ENCODE measurements at places on chromosomes 11 and 22.

DNA sequence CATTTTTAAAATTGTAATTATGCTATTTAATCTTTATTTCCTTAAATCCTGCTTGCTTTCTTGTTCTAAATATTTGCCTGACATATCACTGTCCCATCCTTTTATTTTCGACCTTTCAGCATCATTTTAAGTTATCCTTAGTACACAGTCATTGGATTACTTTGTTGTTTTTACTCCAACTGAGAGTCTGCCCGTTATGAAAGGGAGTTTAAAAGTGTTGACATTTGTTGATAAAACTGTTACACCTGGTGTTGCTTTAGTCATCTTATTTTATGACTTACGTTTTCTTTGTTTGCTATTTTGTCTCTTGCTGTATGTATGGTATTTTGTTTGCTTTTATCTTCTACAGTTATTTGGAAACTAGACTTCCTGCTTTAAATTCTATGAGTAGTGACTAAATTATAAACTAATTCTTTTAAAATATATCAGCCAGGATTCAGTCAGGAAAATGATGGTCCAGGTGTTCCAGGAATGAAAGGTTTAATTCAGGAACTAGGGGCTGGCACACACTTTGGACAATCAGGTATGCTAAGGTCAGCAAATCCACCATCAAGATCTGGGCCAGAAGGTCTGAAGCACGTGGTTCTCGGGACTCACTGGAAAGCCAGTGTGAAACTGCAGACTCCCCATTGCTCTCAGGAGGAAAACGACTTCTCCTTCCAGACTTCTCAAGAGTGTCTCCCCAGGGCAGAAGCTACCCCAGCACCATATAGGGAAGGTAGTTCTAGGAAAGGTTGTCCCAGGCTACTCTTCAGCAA is 86.0 kb downstream of the RASSF10 start:
- no peak for DNase-seq

- no peak for DNase-seq
These were observed 42.0 kb upstream of the HORMAD2 start for GRCh38 chr22:30038219-30038618.

GRCh38 chr11:73645121-73645969 is 1.0 kb upstream of the PLEKHB1 start:
- no peak for DNase-seq

DNA sequence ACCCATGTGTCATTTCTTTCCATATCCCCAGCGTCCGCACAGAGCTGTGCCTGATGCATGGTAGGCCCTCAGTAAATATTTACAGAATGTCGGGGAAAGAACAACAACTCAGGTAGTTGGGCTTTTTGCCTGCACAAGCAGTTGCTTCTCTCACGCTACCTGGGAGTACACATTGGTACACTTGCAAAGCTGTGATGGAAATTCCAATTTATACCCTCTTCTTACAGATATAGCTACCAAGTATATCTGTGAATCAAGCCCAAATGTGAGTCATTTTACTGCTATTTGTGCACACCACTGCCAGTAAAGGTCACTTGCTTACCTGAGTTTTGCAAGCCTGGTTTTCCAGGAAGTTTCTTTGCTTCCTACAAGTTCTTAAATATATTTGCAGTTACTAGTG is 333.0 kb upstream of the NARS2 start:
- DNase-seq = no peak

- no peak for DNase-seq
These were observed 13.6 kb downstream of the DGKZ start for GRCh38 chr11:46360878-46361277.

DNA sequence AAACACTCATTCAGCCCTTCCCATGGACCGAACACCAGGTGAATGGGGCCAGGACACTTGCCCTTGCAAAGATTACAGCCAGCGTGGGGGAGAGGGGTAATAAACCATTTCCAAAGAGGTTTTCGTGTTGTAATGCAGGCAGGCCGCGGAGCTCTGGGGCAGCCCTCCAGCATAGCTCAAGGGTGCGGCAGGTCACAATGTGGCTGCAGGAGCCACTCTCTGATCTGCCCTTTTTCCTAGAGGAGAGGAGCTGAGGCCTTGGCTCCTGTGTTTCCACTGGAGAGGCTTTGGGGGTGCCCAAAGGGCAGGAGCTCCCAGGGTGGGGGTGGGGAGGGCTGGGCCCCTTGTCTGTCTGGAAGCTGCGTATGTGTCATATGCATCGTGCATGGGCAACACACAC is 134.2 kb upstream of the NECTIN1 start:
- DNase-seq = no peak

- DNase-seq = no peak
These were observed 7.3 kb upstream of the GTSE1 start for GRCh38 chr22:46289244-46289891.
